ENCODE measurements at places on chromosomes 16 and 17.

- no peak for DNase-seq
Observed at GRCh38 chr16:84475643-84476240, 28.7 kb downstream of the MEAK7 start.

DNA sequence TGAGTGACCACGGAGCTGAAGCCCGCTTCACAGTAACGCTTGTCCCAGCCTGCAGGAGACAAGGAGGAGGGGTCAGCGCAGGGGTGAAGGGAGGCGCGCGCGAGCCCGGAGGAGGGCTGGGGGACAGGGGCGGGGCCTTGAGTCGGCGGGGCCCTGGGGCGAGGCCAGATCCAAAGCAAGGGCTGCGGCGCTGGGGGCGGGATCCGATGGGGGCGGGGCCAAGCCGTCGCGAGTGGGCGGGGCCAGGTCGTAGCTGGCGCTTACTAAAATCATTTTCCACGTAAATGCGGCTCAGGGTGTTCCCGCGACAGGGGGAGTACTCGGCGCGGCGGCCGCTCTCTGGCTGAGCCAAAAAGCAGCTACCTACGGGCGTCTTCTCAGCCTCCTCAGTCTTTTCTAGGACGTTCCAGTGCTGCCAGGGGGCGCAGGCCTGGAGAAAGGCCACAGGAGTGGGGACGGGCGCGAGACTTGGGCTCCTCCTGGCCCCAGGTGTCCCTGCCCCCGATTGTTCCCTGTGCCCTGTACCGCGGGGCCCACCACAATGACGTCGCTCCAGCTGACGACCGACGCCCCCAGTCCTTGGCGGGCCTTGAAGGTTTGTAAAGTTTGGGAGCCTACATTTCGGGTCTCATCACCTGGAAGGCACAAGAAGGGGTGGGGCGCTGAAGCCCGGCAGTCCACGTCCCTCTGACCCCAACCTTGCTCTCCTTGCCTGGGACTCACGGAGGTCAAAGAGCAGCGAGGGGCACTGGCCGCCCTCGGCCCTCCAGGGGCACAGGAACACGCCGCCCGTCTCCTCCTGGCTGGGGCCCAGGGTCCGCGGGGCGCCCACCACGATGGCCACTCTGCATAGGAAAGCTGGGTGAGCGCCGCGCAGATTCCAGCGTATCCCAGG, 3.9 kb downstream of the ITGA2B start:
- peak; percentile 68 for DNase-seq

DNA sequence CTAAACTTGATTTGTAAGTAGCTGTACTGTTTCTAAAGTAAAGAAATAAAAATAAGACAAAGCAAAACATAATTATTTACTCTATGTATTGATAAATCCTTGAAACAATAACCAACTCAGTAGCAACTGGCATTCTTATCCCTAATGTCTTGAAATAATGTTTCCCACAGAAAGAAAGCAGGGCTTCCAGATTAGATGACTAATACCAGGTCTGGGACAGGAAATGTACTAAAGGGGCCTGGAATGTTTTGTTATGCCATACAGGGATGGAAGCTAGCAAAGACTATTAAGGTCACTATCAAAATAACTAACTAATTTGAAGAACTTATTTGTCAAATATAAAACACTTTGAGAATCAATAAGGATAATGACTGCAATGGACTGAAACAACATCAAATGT, 82.1 kb downstream of the CFDP1 start:
- peak; percentile 81 for DNase-seq

DNA sequence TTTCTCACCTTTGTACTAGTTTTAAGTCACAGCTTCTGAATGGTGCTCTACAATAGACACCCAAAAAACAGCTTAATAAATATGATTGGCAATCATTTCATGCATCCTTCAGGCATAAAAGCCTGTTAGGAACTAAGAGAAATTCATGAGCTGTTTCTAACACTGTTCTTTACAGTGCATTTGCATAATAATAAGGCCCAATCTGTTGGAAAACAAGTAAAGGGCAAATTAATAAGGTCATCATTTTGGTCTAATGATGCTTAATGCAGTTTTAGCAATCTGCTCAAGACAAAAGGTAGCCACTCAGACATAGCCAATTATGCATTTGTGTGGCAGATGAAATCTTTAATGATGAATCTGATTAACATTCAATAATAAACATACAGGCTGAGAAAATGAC, 55.5 kb upstream of the NACA2 start:
- no peak for DNase-seq

GRCh38 chr16:48413272-48413671, 28.1 kb upstream of the SIAH1 start:
- DNase-seq, result no peak

DNA sequence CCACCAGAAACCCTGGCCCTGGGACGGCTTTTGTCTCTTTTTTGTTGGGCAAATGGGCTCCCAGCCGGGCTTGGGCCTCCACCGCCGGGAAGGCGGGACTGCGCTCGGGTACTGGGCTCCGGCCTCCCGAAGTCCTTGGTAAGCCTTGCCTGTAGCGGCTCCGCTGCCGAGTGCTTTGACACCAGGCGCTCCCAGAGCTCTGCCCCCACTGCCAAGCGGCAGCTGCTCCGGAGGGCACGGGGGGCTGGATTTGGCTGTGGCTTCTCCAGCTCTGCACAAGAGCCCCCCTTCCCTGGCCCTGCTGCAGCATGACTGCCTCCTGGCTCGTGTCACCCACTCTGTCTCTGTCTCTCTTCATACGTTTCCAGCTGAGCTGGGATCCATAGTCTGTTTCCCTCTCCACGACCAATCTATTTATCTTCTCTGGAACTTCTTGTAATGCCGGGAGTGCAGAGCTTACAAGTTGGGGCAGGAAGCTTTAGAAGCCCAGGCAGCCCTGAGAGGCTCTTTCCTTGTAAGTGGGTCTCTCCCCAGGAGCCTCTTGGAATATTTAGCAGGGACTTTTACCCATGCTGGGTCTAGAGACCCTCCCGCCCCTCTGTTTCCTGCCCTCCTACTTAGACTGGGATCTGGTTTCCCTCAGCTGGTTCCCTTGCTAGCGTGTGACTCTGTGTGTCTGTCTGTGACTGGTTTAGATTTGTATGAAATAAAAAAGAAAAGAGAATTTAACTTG, 246.9 kb upstream of the GSE1 start:
- DNase-seq, result no peak

GRCh38 chr16:58409316-58409973, 17.2 kb downstream of the GINS3 start:
- peak; percentile 24 for DNase-seq

GRCh38 chr16:56710181-56710737, 19.7 kb upstream of the NUP93 start:
- DNase-seq, result no peak

- DNase-seq, result no peak
Observed at GRCh38 chr17:3531266-3532101, 26.1 kb downstream of the TRPV3 start.

DNA sequence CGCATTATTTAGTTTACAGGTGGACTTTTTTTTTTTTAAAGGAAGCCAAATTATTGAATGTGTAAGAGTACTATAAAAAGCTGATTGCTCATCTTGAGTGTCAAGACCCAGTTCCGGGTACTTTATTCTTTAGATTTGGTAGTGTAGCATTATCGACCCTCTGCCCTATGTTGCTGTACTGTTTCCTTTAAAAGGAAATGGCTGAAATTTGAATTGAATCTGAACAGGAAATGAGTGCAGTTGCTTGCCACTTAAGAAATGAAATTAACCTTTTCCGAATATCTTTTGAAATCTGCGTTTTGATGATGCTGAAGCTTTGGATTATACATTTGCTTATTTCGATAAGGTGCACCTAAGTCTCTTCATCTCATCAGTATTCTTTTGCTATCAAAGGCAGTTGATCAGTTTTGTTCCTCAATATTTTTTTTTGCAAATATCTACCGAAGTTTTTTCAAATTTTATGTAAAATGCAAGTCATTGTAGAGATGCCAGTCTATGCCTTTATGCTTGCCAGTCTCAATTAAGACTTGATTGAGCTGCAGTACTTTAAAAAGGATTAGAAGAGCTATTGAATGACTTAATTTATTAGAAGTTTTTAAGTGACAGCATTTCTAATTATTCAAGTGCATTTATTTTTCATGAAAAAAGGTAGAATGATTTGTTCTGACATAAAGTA, 1.8 kb downstream of the GGNBP2 start:
- no peak for DNase-seq

DNA sequence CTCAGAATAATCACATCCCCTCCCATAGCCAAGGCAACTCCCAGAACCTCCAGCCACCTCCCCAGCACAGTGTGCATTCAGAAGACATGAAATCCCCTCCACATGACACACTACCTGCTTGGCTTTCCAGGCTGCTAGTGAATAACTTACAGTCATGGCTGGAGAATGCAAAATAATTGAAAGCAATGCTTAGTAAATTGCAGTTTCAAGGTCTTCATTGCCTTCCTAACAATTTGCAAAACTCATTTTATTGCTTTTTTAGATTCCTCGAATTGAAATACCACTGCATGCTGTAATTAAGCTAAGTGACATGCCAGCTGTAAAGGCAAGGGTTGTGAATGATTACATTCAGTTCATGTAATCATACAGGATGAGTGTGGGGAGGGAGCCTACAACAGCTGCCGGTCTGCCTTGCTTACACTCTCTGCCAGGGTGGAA, 29.0 kb upstream of the HOXB13 start:
- peak; percentile 25 for DNase-seq

GRCh38 chr16:1006781-1007180, 25.2 kb downstream of the SOX8 start:
- DNase-seq, result no peak
